Suppressor macrophage (primary cell): ENCODE measurements at places on chromosomes 5 and 9.
A peak's percentile ranks its signal among the peaks of the same experiment; 100 is the strongest.

DNA sequence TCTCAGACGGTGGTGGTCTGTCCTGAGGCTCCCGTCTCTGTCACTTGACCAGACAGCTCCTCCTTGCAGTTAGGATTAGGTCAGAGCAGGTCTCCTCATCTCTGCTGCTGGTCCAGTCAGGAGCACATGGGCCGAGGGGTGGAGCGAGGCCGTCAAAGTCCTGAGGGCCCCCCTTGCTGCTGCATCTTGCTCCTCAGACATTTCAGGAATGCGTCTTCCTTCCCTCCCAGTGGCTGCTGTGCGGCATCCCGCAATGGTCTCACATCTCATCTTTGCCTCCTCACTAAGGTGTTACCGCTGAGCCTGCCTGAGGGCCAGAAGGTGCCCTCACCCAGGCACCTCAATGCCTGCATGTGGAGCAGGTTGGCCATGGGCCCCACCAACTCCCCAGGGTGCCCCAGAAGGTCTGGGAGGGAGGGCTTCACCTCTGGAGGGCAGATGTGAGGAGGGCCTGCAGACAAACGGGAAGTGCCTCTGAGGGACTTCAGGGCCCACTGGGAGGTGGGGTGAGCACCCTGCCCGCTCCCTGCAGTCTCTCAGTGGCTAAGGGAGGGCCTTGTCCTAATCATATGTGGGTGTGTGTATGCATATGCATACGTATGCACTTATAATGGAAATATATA, 137.7 kb upstream of the LMX1B start:
- DNase-seq: no peak

DNA sequence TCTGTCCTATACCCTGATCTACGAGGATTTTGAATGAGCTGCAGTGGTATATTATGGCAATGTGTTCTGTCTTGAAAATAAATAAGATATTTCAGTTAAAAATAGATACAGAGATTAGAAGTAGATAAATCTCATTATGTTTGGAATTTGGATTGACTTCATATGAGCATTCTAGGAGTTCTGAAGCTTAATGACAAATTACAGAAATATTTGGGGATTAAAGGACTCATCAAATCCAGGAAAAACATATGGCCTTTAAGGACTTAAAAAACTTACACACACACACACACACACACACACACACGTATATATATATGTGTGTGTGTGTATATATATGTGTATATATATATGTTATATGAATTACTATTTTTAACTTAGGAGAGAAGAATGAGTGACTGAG, 446.9 kb upstream of the CD180 start:
- DNase-seq: no peak

GRCh38 chr5:51651889-51652288, 268.6 kb downstream of the ISL1 start:
- no peak for DNase-seq

- DNase-seq: no peak
Observed at GRCh38 chr9:123735376-123735775, 194.6 kb downstream of the DENND1A start.

- no peak for DNase-seq
Observed at GRCh38 chr9:127943011-127943662, 5.5 kb upstream of the DPM2 start.

- no peak for DNase-seq
Observed at GRCh38 chr9:137311986-137312851, 10.1 kb upstream of the NRARP start.

GRCh38 chr5:167057665-167058064, 1233.8 kb upstream of the WWC1 start:
- no peak for DNase-seq

DNA sequence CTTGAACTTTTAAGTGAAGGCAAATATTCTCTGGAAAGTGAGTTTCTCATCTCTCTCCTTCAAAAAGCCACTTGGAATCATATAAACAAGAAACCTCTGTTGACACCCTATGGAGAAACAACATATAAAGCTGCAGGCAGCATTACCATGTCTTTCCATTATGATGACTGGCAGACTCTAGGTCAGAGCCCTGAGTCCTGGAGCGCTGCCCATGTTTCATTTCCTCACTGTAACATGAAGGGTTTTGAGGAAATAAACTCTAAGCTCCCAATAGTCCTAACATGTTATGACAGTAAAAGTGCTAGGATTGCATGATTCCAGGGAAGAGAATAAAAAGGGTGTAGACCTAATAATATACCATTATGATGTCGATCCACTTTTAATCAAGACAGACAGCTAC, 220.6 kb downstream of the CTNND2 start:
- peak; percentile 84 for DNase-seq

GRCh38 chr9:14693251-14693861, at the start of gene ZDHHC21:
TSS of gene ZDHHC21 (minus strand) at chr9:14693432. CDS start at chr9:14674340, 19,092 bp downstream.
- DNase-seq: peak; percentile 83

- no peak for DNase-seq
Observed at GRCh38 chr5:30604648-30605262, 588.7 kb upstream of the CDH6 start.

DNA sequence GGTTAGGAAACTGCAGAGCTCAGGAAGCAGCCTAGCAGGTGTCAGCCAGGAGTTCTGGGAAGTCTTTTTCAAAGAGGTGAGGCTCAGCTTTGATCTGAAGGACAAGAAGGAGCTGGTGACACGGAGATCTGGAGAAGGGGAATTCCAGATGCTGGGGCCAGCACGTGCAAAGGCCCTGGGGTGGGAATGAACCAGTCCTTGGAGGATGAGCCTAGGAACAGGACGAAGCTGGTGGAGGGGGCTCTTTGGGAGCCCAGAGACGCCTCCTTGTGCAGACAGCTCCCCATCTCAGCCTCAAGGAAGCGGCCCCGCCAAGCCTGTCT, 15.2 kb upstream of the RNU6ATAC start:
- no peak for DNase-seq

DNA sequence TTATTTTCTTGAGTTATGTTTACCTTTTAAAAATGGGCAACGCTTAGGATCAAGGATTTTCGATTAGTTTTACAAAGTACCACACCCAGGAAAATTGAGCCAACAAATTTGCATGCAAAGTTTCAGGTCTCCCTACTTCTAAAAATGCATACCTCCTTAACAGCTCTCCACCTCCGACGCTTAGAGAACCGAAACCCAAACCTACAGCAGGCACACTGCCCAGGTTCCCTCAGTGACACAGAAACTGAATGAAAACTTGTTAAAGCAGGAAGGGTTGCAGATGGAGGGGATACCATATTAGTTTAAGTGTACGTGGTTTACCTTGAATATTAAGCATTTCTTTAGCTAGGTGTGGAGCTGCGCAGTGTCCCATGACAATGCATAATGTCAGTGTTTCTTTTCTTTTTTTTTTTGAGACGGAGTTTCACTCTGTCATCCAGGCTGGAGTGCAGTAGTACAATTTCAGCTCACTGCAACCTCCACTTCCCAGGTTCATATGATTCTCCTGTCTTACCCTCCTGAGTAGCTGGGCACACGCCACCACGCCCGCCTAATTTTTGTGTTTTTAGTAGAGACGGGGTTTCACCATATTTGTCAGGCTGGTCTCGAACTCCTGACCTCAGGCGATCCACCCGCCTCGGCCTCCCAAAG, 1.6 kb upstream of the SUB1 start:
- no peak for DNase-seq

DNA sequence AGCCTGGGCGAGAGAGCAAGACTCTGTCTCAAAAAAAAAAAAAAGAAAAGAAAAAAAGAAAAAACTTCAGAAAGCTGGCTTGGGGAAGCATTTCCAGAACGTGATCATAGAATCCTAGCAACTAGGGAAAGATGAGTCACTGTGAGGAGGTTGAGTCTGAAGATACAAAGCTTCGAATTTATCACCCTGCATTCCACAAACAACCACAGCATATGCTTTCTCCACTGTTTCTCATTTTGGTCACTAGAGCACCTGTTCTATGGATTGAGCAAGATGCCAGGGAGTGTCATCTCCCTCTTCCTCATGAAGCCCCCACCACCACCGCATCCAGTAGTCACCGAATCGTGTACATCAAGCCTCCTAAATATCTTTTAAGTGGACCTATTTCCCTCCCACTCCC, 37.9 kb downstream of the SEMA5A start:
- no peak for DNase-seq

DNA sequence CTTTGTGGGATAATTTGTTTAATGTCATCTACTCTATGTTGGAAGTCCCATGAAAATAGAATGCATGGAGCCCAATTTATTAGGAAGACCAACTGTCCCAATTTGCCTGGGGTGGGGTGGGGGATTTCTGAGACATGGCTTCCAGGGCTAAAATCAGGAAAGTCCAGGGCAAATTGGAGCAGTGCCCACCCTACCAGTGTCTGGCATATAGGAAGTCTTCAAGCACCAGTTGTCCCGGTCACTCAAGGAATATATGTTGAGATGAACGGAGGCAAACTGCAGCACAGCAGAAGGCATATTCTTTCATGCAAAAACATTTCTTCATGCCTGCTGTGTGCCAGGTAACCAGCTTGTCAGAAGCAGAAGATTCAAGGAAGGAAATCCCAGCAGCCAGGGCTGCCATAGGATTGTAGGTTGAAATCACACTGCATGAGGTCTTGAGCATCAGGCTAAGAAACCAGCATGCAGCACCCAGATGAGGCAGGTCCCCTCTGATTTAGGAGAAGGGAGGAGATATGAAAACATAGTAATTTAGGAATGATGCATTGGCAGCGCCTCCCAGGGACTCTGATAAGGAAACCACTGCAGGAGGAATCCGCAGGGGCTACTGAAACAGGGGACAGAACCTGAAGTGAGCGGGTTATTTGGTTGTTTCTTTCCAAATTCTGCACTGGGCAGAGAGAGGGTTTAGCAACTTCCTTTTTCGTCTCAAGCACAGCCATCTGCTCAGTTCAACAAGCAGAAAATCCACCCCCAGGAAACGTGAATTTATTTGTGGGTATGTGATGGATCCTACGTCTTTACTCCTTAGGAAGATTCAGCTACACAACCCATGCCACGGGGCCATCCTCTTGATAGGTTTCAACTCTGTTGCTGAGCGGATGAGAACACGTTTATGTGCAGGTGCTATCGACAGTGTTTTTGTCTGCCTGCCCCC, 112.6 kb upstream of the CPEB4 start:
- DNase-seq: peak; percentile 44

DNA sequence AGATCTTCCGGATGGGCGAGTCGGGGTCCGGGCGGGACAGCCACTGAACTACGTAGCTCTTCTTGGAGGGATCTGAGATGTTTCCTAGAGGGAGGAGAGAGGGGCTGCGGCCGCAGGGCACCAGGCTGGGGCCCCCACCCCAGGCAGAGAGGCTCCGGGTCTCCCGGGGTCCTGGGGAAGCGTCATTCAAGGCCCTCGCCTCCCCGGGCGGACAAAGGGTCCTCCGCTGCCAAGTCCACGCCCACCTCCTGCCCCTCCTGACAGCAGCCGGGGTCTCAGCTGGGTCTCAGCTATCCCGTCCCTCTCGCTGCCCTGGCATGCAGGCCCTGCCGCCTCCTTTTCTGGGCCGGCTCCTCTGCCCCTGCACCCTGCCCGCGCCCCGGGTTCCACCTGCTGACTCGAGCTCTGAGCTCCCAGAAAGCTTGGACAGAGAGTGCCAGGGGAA, 61.5 kb downstream of the ZNF354C start:
- no peak for DNase-seq

DNA sequence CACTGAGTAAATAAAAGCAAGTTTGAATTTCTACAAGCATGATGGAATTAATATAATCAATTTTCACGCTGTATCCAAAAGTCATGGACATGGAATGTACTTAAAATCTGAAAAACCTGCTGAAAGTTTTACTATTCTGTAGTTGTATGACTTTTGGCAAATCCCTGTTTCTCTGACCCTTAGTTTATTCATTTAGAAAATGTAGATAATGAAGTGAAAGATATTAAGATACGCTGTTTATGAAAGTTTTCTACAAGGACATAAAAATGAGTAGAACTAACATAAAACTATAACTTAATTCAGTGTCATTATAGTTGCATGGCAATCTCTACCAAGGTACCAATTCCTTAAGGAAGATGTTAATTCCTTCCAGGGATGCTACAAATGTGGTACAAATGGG, 363.2 kb upstream of the MPDZ start:
- DNase-seq: no peak

GRCh38 chr9:24189986-24190385, 355.7 kb downstream of the IZUMO3 start:
- DNase-seq: no peak

DNA sequence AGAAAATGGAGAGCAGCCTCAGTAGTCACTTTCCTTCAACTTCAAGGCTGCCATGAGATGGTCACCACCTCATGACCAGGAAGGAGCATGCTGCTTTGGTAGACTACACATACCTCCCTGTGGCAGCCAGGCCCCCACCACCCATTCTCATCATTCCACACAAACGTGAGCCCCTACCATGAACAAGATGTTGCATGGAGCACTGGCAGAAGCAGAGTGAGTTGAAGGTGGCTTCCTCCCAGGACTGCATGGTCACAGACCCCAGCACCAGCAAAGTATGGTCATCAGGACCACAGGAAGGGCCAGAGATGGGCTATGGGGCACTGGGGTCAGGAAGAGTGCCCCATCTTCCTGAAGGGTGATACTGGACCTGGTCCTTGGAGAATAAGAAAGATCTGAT, 65.5 kb upstream of the FOXE1 start:
- no peak for DNase-seq

GRCh38 chr9:36041506-36041905, 4.8 kb downstream of the RECK start:
- DNase-seq: peak; percentile 13

GRCh38 chr5:158470764-158471534, 612.0 kb upstream of the CLINT1 start:
- DNase-seq: no peak

DNA sequence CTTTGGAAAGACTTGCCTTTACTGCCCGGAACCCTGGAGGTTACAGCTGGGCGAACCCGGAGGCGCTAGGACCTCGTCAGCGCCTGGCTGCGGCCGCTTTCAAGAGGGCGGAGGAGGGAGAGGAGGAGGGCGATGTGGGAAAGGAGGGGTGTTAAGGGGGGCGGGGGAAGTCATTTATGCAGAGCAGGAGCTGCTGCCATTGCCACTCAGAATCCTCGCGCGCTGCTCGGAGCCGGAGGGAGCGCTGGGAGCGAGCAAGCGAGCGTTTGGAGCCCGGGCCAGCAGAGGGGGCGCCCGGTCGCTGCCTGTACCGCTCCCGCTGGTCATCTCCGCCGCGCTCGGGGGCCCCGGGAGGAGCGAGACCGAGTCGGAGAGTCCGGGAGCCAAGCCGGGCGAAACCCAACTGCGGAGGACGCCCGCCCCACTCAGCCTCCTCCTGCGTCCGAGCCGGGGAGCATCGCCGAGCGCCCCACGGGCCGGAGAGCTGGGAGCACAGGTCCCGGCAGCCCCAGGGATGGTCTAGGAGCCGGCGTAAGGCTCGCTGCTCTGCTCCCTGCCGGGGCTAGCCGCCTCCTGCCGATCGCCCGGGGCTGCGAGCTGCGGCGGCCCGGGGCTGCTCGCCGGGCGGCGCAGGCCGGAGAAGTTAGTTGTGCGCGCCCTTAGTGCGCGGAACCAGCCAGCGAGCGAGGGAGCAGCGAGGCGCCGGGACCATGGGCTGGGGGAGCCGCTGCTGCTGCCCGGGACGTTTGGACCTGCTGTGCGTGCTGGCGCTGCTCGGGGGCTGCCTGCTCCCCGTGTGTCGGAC, at the start of gene PCSK5:
TSS of gene PCSK5 (plus strand) at position 202 of the 805 bp plus-strand sequence. CDS start at position 711, 509 bp downstream.
- DNase-seq: peak; percentile 91

- DNase-seq: no peak
Observed at GRCh38 chr5:128546658-128547281, 8.7 kb upstream of the FBN2 start.

GRCh38 chr9:4263591-4263990, 36.3 kb downstream of the GLIS3 start:
- DNase-seq: no peak
